Breast epithelium (tissue), 4 donors: ENCODE measurements at places on chromosomes 2 and 18.

DNA sequence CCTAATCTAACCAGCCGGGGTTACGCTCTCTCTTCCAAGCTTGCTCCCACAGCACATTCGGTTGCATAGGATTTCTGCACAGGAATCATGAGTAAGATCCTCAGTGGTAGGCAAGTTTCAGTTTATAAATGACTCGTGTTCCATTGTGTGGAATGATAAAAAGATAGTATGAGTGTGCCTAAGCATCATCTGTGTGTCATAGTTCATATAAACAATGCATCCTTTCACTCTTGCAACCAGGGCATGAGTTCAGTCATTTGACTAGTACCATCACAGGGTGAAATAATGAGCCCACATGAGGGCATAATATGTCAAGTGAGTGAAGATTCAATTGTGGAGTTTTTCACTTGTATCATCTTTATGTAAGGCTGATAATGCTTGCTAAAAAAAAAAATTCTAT lies 417.1 kb upstream of the CDH2 start:
- H3K27me3 ChIP-seq = no peaks in the 10 kb centered on the region
- H3K36me3 ChIP-seq = no peaks in the 10 kb centered on the region
- no peak for DNase-seq
- H3K4me1 ChIP-seq = no peaks in the 10 kb centered on the region

DNA sequence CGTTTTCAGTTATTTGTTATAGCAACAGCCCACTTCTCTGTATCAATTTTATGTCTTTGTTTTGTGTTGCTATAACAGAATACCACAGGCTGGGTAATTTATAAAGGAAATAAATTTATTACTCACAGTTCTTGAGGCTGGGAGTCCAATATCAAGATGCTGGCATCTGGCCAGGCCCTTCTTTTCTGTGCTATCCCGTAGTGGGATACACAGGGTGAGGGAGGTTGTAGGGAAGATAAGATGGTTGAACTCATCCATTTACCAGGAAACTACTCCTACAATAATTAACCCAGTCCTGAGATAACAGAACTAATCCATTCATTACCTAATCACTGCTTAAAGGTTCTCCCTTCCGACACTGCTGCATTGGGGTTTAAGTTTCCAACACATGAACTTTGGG lies 220.7 kb downstream of the TPGS2 start:
- no peaks in the 10 kb centered on the region for H3K27me3 ChIP-seq
- no peaks in the 10 kb centered on the region for H3K36me3 ChIP-seq
- no peak overlapping the region for H3K27ac ChIP-seq
- no peak for DNase-seq
- H3K4me1 ChIP-seq = no peaks in the 10 kb centered on the region

DNA sequence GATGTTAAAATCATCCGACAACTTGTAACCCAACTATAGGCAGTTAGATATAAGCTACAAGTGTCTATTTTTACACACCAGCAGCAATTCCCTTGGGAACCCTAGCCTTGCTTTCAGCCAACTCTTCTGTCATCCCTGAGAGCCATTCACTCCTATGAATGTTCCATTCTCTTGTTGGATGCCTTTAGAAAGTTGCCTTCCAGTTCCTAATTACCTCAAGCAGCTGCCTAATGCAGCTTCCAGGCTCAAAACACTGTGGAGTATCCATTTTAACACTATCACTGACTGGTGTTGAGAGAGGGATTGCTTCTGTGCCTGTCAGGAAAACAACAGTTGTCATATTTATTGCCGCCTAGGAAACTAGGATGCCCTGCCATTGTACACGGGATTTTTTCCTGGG lies 402.0 kb upstream of the ACVR2A start:
- H3K27me3 ChIP-seq = no peaks in the 10 kb centered on the region
- H3K4me3 ChIP-seq = no peak overlapping the region
- no peak overlapping the region for H3K27ac ChIP-seq
- DNase-seq = no peak
- H3K4me1 ChIP-seq = no peaks in the 10 kb centered on the region
- no peaks in the 10 kb centered on the region for H3K36me3 ChIP-seq

DNA sequence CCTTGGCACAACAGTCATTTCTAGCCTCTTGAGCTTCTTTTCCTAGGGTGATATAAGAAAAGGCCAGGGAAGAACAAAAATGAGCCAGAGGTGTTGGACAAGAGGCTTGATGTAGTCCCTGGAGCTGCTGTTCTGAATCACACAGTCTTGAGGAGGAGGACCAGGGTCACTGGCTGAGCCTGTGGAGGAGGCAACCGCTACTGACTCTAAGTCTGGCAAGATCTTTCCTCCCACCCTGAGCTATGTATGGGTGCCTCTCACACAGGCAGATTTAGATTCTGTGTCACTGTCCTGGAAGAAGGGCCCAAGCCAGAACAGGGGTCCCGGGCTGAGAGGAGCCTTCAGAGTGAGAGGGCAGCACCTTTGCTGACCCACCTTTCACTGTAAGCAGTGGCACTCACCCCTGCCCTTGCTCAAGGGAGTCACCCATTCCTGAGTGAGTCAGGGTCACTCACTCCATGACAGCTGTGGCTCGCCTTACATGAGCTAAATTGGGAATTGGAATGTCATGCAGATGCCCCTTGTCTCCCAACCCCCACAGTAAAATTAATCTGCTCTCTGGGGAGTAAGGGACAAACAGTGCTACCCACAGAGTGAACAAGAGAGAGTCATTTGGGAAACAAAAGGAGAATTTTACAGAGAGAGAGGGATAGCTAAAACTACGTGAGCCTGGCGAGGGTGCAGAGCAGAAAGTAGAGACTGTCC lies at the start of gene TRIM54:
Gene TRIM54, plus strand, starts transcription at position 575 of the 705 bp plus-strand sequence. CDS start 303 bp downstream, outside the sequence.
- H3K27me3 ChIP-seq = no peaks in the 10 kb centered on the region
- no peaks in the 10 kb centered on the region for H3K36me3 ChIP-seq
- DNase-seq = no peak
- H3K4me3 ChIP-seq = no peak within 1 kb of the TSS
- no peak within 1 kb of the TSS for H3K27ac ChIP-seq

- no peaks in the 10 kb centered on the region for H3K27me3 ChIP-seq
- no peaks in the 10 kb centered on the region for H3K36me3 ChIP-seq
- DNase-seq = no peak
- H3K27ac ChIP-seq = no peak overlapping the region
- no peaks in the 10 kb centered on the region for H3K4me1 ChIP-seq
Measured at GRCh38 chr18:59707306-59707705, 10.1 kb upstream of the CCBE1 start.
